ENCODE measurements at places on chromosomes 12 and 14.

- no peak for DNase-seq
Observed at GRCh38 chr12:71639341-71639760, 24.3 kb downstream of the ZFC3H1 start.

- no peak for DNase-seq
Observed at GRCh38 chr14:36517242-36518030, 2.6 kb downstream of the NKX2-1 start.

GRCh38 chr12:46843811-46844210, 18.0 kb upstream of the SLC38A4 start:
- DNase-seq, result no peak

GRCh38 chr12:112261559-112261958, 120.7 kb downstream of the HECTD4 start:
- DNase-seq, result no peak

DNA sequence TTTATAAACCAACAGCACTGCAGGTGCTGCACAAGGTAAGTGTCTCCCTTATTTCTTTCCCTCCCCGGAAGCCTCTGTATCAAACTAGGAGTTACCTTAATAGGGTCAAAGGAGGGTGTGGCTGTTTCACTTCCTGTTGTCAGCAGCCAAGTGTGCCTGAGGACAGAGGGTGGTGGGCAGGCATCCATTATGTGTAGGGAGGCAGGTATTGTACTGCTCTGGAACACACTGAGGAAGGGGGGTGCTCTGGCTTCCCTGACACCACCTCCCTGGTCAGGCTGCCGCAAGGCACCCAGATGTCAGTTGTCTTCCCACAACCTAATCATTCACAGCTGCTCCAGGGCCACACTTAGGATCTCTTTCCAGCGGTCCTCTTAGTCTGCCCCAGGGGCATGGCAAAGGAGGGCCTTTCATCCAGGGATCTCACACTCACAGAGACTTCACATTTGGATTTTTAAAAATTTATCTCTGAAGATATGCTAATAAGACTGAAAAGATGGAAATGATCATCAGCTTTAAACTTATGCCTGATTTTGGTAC, 132.0 kb upstream of the ARHGAP5 start:
- peak; percentile 68 for DNase-seq

GRCh38 chr12:107661830-107662229, 23.8 kb upstream of the PWP1 start:
- DNase-seq, result no peak
